ENCODE measurements at places on chromosomes 3 and 15. TPM values are rescaled to one million over a fixed set of nuclear protein-coding genes. Genes with fewer than 3 reads are reported as not detected.

LTF gene
- 0.92 TPM for total RNA-seq

DUOXA2 gene
- total RNA-seq, result not detected

IL16 gene
- 4.7 TPM for total RNA-seq

PSMD2 gene
- total RNA-seq, result 213 TPM

NANOGP8 gene
- total RNA-seq, result not detected

MST1 gene
- total RNA-seq, result 262 TPM

LTK gene
- total RNA-seq, result 2.6 TPM

STRC gene
- total RNA-seq, result 0.25 TPM

DNA sequence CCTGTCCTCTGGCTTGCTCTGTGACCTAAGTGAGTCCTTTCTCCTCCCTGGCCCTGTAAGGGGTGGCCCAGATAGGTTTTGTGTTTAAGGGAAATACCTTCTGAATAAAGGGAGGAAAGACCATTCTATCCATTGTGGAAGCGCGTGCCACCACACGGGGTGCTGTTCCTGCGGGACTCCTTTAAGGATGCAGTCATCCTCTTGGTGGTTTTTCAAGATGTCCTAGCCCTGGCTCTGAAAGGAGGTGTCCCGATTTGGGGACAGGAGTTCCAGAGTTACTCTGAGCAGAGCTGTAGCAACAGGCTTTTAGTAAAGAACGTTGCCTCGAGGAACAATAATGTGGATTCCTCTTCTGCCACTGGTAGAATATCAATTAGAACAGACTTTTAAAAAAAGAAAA is 9.6 kb downstream of the SLC6A6 start:
- DNase-seq, result no peak

DNA sequence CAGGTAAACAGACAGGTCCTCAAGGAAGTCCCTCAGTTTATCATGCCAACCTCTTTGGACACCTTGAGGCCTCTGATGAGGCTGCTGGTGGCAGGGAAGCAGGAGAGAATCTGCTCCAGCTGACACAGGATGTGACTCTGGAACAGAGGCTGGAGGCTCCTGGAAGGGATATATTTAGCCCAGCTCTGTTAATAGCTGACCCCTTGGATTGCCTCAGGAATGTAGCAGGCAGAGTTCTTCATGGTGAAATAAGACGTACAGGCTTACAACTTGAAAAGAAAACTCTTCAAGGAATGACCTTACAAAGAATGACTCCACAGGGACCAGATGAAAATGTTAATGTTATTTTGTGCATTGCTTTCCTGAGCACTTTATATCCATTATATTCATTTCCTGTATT is 90.5 kb downstream of the AQP9 start:
- DNase-seq, result no peak

DNA sequence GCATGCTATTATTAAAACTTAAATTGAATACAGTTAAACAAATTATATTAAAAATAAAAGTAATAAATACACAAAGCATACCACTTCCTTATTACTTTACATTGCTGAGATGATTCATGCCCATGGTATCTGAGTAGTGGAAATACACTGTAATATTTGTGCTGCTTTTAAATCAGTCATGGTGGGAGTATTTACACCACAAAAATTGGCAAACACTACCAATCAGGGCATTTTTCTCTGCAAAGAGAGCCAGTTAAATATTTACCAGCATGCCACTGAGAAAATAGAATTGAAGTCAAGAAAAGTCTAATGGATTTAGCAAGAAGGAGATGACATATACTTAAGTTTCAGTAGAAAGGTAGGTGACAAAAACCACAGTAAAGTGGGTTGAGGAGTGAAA is 19.6 kb downstream of the PPARG start:
- DNase-seq, result no peak

DNA sequence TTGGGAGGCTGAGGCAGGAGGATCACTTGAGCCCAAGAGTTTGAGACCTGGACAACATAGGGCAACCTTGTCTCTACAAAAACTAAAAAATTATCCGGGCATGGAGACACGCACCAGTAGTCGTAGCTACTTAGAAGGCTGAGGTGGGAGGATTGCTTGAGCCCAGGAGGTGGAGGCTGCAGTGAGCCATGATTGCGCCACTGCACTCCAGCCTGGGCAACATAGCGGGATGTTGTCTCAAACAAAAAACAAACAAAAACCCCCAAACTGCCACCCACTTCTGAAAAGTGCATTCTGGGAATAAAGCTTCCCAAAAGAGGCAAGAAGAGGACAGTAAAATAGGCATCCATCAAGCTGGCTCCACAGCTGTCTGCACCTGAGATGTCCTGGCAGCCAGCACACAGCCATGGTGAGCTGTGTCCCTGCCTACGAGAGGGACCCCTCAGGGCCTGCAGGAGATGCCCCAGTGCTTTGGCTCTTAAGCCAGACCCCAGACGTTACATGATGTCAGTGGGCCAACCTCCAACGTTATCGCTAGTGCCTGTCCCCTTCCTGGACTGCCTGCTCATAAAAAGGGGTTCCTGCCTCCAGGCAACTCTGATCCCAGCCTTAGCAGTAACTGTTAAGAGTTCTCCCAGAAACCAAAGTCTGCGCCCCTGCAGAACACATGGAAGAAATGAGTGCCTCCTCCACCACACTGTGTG is 101.1 kb downstream of the LRIG1 start:
- DNase-seq, result no peak

- no peak for DNase-seq
Measured at GRCh38 chr3:58004973-58005372, 3.2 kb upstream of the FLNB start.

GRCh38 chr3:108006881-108007331 is 83.9 kb downstream of the CD47 start:
- no peak for DNase-seq

DNA sequence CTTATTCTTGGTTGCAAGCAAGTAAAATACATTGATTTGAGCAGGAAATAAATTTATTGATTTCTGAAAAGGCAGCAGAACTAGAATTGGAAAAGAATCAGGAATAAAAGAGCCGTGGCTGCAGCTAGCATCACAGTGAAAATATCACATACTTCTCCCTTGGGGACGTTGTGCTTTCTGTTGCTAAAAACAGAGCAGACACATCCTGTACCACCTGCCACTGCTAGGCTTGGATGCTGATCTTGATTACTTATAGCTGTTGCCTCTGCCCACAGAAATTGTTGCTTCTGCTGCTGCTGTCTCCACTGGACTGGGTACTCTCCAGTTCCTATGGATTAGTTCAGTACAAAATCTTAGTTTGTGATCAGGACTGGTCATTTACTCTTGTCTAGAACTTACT is 283.8 kb downstream of the C3orf38 start:
- no peak for DNase-seq

- no peak for DNase-seq
Measured at GRCh38 chr15:68821841-68822381, 1.2 kb upstream of the ANP32A start.

- no peak for DNase-seq
Measured at GRCh38 chr3:160709477-160710182, 32.7 kb downstream of the ARL14 start.

- no peak for DNase-seq
Measured at GRCh38 chr3:143128227-143128955, 8.8 kb downstream of the CHST2 start.

GRCh38 chr15:68431792-68432401 is at the start of gene ITGA11:
TSS of gene ITGA11 (minus strand) at chr15:68432163. CDS start at chr15:68432066, 97 bp downstream.
- peak; percentile 38 for DNase-seq

- no peak for DNase-seq
Measured at GRCh38 chr15:71812966-71813722, 2.8 kb downstream of the NR2E3 start.

DNA sequence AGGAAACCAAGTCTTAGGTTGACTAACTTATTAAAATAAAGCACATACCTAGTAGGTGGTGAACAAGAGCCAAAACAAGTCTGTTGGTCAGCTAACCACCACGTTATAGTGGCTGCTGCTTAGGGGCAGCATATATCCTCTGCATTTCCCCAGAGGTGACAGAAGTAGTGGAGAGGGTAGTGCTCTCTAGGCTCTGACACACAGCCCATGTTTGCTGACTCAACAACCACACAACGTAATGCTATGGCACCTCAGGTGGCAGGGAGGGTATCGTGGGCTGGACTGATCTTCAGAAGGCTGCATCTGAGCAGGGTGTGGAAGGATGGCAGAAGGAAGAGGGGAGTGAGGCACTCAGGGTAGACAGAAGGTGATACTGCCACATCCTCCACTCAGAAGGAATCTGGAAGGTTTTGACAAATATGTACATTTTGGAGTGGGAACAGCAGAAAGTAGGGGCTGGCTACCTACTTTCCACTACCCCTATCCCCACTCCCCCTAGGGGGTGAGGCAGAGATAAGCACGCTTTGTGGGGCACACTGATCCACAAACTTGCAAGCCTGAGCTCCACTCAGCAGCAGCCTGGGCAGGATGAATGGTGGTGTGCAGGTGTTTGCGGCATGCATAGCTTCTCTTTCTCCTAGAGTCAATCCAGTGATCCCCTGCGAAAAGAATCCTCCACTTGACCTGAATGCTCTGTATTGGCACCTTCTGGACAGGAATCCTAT is 178.1 kb downstream of the RORA start:
- no peak for DNase-seq

All from liver (tissue), 10 donors.